Gastrocnemius medialis (tissue), 4 donors: ENCODE measurements at places on chromosomes 16 and 17.

DNA sequence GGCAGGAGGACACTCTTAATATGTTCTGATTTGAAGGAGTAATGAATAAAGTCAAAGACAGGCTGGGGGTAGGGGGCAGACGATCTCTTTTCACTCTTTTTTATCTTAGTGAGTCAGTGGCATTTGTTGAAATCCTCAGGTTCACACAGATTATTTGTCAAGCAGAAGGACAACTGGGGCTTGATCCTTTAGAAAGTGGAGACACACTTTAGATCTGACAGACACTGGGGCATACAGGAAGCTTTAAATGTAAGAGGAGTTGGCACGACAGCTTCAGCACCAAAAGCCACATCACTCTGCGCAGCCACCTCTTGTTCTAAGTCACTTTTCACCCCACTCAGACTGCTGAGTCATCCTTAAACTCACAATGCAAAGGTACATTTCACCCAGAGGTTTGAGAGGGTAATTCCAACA is 121.5 kb downstream of the STXBP4 start:
- no peak for DNase-seq

- DNase-seq: no peak
Observed at GRCh38 chr16:47895146-47895545, 260.6 kb downstream of the ABCC12 start.

GRCh38 chr16:11102523-11102898 is 153.5 kb downstream of the SOCS1 start:
- no peak for DNase-seq

GRCh38 chr16:58551496-58551895 is 36.2 kb downstream of the SETD6 start:
- DNase-seq: no peak

GRCh38 chr16:11004973-11005610 is 60.7 kb downstream of the CLEC16A start:
- no peak for DNase-seq

- no peak for DNase-seq
Observed at GRCh38 chr17:73163043-73163442, 1.8 kb upstream of the SSTR2 start.

DNA sequence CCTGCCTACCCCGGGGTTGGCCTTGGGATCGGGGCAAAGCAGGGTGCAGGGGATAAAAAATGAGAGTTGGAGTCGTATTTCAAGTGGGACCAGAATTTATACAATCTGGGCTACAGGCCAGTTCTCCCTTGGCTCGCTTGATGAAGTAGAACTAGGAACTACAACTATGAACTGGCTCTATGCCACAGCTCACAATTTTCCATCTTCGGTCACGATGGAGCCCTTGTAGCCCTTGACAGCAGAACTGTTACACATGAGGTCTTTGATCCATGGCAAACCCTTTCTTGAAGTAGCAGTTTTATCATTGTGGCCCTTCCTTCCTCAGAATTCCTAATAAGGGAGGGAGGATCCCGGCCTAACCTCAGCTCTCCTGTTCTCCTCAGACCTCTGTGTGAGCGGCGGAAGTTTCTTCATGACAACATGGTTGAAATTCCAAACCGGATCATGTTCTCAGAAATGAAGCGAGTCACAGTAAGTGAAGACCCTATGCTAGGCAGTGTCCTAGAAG is 17.1 kb downstream of the LIG3 start:
- DNase-seq: no peak
